ENCODE measurements at places on chromosomes 7 and 10.

DNA sequence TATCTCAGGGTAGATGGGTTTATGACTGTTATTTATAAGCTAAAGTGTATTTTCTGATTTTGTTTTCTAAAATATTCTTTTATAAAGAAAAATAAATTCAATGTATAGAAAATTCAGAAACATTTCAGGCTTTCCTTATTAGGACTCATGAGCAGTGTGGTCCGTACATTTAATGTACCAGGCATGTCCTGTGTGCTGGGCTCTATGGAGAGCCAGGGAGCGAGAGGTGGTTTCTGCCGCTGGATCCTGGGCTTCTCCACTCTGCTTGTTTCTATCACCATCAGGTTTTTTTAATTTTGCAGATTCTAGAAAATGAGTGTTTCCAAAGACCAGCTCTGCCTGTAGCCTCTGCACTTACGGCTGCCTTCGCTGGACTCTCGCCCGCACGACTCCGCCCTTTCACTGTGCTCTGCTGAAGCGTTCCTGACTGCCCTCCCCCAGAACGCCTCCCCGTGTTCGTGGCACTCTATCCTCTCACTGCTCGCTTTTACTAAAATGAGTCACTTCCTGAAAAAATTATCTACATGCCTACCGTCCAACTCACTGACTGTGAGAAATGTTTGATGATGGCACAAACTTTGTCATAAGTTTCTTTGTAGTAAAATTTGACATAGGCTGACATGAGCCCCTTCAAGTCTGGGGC lies 188.5 kb downstream of the ZMYND11 start:
- DNase-seq, result peak; percentile 86

- DNase-seq, result no peak
These were observed 118.8 kb downstream of the HERPUD2 start for GRCh38 chr7:35576031-35576573.

DNA sequence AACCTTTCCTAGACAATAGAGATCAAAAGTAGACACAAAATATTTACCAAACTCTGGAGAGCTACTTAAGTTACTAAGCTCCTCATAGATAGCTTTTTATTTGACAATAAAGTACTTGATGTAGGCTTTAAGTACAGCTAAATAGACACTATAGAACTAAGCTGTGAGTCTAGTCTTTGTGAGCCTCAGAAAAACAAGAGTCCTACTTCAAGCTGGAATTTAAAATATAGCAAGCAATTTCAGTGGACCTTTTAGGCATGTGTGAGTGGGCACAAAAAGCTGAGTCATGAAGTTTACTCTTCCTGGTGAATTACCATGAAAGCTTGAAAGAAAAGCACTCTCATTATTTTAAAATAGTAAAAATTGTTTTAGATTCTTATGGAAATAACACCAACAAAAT lies 76.1 kb downstream of the ADD3 start:
- no peak for DNase-seq

GRCh38 chr7:128135515-128136214 lies 104.4 kb upstream of the LRRC4 start:
- DNase-seq, result peak; percentile 58

DNA sequence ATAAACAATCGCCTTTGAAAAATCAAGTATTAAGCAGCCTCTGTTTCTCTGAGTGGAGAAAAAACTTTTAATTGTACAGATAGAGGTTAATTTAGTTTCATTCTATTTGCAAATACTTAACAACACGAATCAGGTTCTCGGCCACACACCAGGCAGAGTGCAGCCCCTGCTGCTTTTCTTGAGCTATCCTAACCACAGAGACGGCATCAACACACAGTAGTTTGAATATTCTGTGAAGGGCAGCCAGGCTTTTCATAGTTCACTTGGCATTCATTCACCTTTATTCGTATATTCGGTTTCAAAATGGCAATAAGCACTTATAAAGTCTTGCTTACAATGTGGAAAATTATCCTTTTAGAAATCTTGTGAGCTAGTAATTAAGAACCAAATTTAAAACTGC lies 5.7 kb downstream of the ADARB2 start:
- DNase-seq, result no peak

DNA sequence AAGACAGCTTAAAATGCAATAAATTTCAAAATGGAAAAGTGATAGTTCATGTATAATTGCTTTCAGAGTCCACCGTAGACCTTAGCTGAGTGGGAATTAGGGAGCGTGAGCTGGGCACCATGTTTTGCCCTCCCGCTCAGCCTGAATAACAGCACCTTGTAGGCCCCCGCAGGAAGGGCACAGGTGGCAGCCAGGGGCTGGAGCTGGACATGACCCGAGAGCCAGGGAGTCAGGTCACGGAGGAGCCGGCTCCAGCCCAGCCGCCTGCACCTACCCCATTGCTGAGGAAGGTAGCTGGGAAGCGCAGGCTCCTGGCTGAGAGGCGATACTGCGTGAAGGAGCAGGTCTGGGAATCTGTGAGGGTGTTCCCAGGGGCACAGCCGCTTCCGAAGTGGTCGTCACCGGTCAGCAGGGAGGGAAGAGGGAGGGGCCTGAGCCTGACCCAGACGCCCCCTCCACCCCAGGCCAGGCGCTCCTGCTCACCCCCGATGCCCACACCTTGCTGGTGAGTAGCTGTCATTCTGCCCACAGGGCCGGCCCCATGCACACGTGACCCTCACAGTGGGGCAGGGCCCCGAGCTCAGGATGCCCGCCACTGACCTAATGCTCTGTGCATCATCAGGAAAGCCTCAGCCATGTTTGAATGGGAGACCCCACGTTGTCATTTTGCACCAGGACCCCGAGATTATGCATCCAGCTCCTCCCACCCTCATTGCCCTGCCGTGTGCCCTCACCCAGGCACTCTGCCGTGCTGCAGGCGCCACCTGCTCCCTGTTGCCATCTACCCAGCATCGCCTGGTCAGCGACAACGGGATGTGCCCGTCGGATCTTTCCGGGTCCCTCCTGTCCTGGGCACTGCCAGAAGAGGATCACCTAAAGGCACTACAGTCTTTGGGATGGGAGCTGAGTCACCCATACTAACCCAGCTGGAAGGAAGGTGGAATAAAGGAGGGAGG lies 129.2 kb upstream of the TCERG1L start:
- no peak for DNase-seq

GRCh38 chr7:76359978-76360638 lies 1.3 kb upstream of the YWHAG start:
- DNase-seq, result peak; percentile 77

GRCh38 chr10:119542357-119542987 lies at the start of gene RGS10:
Gene RGS10 (minus strand): TSS chr10:119542719. CDS start chr10:119542638, 81 bp downstream.
- DNase-seq, result peak; percentile 61

All from trophoblast cell (in vitro differentiated cells and primary cell).